ENCODE measurements at places on chromosomes 6 and 20.

DNA sequence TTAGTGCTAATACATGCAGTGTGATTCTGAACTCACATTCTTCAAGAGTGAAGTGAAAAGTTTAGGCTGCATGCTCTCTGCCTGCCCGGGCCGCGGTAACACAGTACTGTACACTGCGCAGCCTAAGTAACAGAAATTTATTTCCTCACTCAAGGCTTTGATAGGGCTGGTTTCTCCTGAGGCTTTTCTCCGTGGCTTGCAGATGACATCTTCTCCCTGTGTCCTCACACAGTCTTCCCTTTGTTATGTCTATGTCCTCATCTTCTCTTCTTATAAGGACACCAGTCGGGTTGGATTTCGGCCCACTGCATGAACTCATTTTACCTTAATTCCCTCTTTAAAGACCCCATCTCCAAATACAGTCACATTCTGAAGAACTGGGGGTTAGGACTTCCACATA lies 51.1 kb upstream of the TMEM170B start:
- no peak for DNase-seq

- no peak for DNase-seq
These were observed 698.5 kb downstream of the FRK start for GRCh38 chr6:115362234-115362633.

GRCh38 chr20:61989741-61990140 lies 75.9 kb downstream of the TAF4 start:
- DNase-seq, result no peak

GRCh38 chr6:11475016-11475415 lies 62.5 kb upstream of the TMEM170B start:
- DNase-seq, result no peak

GRCh38 chr6:106804346-106805335 lies 169.9 kb downstream of the CD24 start:
- DNase-seq, result no peak

- no peak for DNase-seq
These were observed 281.6 kb upstream of the SULF2 start for GRCh38 chr20:48066851-48067250.

- no peak for DNase-seq
These were observed 8.6 kb upstream of the LBP start for GRCh38 chr20:38337561-38338140.

- no peak for DNase-seq
These were observed 213.5 kb upstream of the PLN start for GRCh38 chr6:118334634-118335033.

DNA sequence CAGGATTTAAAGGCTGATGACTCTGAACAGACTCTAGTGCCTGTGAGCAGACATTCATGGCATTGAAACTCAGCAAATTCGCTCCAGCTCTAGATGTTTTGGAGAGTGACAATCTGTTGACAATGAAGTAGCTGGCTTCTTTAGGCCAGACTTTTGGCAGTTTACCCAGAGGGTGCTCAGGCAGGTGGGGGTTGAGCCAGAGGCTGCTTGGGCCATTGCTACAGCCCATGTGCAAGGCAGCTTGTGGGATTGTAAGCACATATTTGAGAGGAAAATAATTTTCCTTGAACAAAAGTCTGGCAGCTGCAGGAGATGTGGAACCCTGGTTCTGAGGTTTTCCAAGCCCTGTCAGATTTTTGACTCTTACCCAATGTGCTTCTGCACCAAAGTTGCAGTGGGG lies 311.6 kb downstream of the CDC5L start:
- DNase-seq, result no peak

DNA sequence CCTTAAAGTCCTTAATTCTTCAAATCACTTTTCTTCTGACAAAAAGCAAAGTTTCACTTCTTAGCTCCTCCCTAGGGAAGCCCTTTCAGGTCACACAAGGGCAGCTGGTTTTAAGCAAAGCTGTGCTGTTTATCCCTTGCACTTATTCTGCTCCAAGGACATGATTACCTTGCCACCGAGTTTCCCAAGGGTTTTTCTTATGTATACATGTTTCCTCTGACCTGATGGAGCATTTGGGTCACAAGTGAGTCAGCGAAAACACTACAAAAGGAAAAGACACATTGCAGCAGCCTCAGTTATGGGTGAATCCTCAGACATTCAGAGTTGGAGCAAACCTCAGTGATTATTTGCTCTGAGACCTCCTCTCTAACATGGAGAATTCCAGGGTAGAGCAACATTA lies 26.6 kb upstream of the ILRUN start:
- DNase-seq, result no peak

DNA sequence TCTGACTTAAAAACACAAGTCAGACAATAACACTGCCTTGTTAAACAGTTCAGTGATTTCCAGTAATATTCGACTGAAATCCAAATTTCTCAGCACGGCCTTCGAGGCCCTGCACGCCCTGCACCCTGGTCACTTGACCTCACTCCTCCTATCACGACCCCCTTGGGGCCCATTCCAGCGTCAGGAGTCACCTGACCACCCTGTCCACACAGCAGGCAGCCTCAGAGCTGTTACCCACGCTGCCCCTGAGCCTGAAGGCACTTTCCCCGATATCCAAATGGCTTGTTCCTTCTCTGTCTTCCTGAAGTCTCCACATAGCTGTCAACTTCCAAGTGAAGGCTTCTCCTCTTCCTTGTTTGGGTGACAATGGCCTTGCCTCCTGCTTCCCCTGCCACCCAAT lies 33.1 kb upstream of the SMOC2 start:
- DNase-seq, result no peak

DNA sequence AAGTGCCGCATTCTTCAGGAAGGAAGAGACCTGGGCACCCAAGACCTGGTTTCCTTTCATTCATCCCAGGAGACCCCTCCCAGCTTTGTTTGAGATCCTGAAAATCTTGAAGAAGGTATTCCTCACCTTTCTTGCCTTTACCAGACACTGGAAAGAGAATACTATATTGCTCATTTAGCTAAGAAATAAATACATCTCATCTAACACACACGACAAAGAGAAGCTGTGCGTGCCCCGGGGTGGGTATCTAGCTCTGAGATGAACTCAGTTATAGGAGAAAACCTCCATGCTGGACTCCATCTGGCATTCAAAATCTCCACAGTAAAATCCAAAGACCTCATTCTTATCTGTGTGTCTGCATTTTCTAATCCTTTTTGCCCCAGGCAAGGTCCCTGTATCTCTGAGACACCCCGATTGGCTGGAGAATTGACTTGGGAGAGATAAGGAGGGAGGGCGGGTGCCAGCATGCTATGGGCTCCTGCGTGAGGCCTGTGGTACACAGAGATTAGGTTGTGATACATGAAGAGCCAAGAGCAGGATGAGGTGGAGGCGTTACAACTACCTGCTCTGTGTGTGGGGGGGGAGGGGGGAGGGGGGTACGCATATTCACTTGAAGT lies 4.8 kb downstream of the MUC21 start:
- DNase-seq, result no peak

DNA sequence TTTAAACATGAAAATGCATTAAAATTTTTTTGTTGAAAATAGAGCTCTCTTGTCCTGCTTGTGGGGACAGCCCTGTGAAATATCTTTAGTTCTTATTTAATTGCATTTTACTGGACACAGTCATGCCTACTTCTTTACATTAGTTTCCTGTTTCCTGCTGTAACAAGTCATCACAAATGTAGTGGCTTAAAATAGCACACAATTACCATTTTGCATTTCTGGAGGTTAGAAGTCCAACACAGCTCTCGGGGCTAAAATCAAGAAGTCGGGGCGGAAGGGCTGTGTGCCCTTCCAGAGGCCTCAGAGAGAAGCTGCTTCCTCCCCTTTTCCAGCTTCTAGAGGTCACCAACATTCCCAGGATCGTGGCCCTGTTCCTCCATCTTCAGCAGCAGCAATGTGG lies 29.4 kb downstream of the PNLDC1 start:
- DNase-seq, result no peak

DNA sequence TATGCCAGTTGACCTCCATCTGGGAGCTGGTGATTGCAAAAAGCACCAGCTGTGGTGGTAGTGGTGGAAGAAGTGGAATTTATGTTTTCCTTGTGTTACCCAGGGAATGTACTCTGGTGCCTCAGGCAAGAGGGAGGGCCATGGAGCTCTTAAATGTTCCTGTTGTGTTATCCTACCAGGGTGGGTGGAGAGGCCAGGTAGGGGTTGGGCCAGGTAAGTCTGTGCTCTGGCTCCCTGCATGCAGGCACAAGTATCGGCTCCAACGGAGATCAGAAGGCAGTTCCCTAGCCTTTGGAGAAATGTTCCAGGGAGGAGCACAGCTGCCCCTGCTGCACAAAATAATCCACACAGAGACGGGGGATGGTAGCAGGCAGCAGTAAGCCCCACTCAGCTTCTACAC lies 419.3 kb upstream of the EYS start:
- no peak for DNase-seq

DNA sequence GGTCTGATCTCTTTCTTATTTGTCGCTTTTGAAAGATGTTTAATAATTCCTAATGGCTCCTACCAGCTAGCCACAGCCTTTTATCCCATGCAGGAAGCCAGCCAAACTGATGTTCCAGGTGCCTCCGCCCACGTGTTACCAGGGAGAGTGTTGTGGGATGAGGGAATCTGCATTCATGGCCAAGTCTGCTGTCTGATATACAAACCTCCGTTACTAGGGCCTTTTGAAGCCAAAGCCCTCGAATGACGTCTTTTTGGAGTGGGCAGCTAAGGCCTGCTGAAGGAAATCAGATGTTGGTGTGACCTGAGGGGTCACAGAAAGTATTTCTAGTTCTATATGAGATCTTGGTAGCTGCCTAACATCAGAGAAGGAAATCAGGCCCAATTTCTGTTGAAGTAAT lies 21.3 kb downstream of the STK35 start:
- DNase-seq, result no peak

GRCh38 chr6:161480421-161481155 lies 206.7 kb upstream of the AGPAT4 start:
- DNase-seq, result no peak

DNA sequence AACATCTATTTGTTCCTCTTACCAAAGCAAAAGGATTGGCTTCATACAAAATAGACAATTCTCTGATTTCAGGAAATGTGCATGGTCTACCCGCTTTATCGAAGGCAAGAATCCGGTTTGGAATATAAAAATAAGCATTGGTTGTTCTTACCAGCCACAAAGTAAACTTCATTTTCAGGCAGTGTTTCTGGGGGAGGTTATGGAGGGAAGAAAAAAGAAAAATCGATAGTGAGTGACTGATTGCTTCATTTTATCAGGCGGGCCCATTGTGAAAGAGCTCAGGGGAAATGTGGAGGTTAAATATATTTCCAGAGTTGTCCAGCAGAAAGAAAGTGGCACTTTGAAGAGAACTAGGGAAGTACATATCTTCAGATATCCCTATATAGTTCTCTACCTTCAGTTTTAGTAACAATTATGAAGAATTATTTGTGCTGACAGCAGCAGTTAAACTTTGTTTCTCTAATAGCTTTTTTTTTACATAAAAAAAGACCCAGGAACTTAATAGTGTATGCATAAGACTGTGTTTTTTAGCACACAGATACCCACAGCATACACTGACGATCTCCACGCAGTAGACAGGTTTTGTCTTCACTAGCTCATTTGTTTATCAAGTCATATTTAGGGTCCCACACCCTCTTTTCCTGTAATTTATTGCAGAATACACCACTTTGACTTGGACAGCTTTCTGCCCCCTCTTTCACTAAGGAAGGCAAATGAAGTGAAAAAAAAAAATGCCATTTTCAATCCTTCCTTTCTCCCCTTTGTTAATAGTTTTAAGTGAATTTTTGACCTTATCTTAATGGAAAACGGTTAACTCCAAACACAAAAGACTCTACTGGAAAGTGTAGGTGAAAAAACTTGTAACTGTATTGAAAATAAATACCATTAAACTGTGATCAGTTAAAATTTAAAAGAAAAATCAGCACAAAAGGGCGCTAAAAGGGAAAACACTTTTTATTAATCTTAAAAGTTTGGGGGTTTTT lies 2.9 kb downstream of the POU3F2 start:
- no peak for DNase-seq

DNA sequence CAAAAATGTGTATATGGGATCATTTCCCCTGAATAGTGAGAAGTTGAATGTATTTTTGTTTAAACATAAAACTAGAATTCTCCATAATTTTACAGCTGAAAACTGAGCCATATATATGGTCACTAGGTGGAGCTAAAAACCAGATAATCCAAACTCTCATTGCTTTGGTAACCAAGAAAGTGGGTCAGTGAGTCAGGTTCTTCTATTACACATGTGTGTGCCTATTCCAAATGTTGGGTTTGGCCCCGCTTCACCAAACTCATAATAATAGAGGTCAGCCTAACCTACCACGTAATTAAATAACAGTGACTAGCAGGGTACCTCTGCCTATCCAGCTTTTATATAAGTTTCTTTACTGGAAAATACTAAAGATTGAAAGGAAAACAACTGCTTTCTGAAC lies 19.3 kb upstream of the RNGTT start:
- DNase-seq, result no peak

DNA sequence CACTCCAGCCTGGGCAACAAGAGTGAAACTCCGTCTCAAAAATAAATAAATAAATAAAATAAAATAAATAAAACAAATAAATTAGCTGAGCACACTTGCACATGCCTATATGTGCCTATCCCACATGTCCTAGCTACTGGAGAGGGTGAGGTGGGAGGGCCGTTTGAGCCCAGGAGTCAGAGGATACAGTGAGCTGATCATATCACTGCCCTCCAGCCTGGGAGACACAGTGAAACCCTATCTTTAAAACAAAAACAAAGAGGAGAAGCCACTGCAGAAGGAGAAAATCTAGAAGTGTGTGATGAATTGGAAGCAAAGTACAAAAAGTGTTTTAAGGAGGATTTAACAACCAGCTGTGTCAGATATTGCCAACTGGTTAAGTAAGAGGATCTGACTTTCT lies 728.4 kb downstream of the PTPRT start:
- DNase-seq, result no peak

DNA sequence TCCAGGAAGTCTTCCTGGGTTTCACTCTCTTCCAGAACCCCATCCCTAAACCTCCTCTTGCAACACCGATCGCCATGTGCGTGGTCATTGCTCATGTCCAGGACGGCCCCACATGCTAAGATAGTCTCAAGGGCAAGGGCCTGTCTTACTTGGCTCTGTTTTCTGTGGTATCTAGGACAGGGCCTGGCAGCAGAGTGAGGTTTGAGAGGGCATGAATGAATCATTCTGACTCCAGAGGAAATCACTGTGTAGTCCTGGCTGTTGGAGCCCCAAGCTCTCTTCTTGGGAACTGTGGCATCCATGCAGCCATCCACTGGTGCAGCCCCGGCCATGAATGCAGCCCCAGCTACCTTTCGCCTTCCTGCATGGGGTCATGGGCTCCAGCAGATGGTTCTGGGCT lies 12.4 kb downstream of the SIRPA start:
- DNase-seq, result no peak
